ENCODE measurements at places on chromosomes 16 and 17. TPM values are rescaled to one million over a fixed set of nuclear protein-coding genes. Genes with fewer than 3 reads are reported as not detected.

The ZCCHC14 gene
- total RNA-seq: 23.4 TPM

The PRR15L gene
- total RNA-seq: 39.1 TPM

The ADAD2 gene
- total RNA-seq: 0.24 TPM

The SPIRE2 gene
- 9.1 TPM for total RNA-seq

The SULT1A2 gene
- total RNA-seq: 16.6 TPM

The TNP2 gene
- total RNA-seq: not detected

The KRTAP4-1 gene
- total RNA-seq: not detected

GRCh38 chr16:58421529-58421928 lies 29.3 kb downstream of the GINS3 start:
- no peak for DNase-seq

GRCh38 chr16:67767953-67768352 lies 38.4 kb downstream of the RANBP10 start:
- no peak for DNase-seq

- no peak for DNase-seq
These were observed 16.6 kb downstream of the GPR179 start for GRCh38 chr17:38326996-38327792.

DNA sequence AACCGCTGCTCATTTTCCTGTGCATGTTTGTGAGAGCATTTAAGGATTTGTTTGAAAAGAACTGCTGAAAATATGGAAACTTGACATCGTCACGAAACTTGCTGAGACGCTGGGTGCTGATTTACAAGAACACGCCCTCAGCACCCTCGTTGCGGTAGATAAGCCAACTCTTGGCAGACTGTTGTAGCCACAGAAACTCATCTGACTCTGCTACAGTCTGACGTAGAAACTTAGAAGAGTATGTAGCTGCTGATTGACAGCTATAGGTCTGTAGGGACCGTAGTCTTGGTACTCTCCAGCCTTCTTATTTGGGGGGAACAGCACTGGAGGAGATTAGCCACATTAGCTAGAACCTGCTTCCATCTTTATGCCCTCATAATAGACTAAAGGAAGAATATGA lies 36.1 kb upstream of the MYH2 start:
- no peak for DNase-seq

DNA sequence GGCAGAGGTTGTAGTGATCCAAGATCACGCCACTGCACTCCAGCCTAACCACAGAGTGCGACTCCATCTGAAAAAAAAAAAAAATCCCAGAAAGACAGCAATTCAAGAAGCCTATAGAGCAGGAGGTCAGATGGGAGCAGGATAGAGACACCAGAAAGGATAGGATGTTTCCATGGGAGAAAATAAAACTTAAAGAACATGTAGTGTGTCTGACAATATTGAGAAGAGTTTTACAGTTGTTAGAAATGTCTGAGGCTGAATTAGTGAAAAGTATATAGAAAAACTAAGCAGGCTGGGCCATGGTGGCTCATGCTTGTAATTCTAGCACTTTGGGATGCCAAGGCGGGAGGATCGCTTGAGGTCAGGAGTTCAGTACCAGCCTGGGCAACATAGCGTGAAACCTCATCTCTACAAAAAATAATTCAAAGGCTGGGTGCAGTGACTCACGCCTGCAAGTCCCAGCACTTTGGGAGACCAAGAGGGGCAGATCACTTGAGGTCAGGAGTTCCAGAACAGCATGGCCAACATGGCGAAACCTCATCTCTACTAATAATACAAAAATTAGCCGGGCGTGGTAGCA lies 15.3 kb upstream of the TRIM37 start:
- no peak for DNase-seq

DNA sequence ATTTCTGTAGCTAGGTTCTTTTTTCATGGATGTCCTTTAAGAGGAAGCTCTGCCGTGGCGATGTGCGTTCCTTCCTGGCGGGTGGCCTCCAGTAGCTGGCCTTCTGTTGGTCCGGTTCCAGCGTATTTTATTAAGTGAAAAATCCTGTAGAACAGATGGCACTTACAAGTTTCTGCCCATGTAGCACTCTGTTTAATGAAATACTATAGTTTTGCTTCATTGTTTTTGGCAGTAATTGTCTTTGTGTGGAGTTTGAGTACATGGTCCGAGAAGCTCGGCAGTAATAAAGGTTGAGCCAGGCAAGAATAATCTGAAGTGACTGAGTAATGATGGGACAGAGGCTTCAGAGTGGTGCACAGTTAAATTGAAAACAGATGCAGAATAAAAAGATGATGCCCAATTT lies 20.4 kb downstream of the USP10 start:
- peak; percentile 60 for DNase-seq

GRCh38 chr17:41687828-41688640 lies 651 bp upstream of the EIF1 start:
- peak; percentile 72 for DNase-seq

DNA sequence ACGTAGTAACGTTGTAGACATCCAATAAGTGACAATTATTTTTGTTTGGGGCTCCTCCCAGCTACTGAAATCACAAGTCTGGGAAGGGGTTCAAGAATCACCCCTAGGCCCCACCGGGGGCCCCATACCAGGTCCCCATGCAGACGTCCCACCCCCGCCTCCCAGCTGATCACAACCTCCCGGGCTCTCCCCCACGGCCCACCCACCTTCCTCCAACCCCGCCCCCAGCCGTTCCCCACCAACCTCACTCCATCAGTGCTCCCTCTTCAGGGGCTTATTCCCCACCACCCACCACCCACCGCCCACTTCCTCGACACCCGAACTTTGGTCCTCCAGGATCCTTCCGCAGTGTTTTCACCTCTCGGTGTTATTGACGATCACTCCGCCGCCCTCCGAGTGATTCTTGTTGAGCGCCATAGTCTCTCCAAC lies 240 bp downstream of the WBP2 start:
- DNase-seq: no peak

- peak; percentile 70 for DNase-seq
These were observed 4.5 kb downstream of the ARHGAP27 start for GRCh38 chr17:45428050-45428617.
